Vagina (tissue), 2 donors: ENCODE measurements at places on chromosomes 4 and X.

DNA sequence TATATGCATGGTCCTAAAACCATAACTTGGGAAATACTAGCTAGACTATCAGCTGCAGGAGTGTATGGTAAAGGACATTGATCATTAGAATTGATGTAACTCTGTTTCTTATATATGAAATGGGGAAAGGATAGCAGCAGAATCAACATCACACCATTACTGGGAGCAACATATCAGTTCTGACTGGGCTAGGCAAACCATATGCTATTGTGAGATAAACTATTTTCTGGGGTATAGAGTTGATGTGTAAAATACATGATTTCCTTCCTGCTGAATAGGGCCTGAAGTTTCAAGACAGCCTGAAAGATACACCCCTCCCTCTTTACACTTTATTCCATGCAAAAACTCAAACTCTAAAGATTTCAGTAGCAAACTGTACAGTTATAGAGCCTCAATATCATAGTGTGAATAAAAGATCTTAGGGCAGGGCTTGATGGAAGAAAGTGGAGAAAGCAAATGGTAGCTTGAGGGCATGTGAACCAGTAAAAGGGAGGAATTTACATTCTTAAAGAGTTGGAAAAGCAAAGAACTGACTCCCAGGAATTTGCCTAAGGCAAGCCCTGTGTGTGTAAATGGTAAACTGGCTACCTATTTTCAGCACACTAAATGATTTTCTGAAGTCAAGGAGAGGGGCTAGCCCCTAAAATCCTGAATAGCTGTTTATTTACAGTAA lies 404.1 kb downstream of the MAPK10 start:
- DNase-seq = no peak

DNA sequence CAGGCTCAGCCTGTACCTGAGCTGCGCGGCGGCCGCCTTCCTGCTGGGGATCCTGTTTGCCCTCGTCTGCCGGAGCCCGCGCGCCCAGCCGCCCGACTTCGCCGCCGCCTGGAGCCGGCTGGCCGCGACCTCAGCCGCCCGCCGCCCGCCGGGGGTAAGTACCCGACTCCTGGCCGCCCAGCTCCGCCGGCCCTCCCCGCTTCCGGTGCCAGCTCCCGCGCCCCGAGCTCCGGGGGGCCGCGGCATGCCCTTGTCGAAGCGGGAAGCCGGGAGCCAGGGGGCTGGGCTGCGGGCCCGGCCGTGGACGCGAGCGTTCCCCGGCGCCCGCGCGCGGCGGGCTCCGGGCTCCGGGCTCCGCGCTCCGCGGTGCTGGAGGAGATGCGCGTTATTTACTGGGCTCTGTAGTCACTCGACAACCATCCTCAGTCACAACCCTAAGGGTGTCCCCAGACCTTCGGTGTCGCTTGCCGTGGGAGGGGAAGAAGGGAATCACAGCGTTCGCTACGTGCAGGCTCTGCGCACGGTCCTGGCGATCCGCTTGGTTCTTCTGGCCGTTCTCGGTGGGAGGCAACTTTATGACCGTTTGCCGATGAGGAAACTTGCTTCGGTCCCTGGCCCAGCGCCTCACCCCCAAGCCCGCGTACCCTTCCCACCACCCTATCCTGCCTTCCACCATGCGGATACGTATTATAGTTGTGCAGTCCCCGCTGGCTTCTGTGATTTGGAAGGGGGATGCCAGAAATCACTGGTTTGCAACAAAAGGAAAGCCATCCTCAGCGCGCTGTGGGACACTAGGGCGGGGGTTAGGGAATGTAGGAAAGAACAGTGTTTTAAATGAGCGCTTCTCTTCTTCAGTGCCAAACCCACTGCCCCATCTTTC lies 944 bp downstream of the SNX25 start:
- DNase-seq = no peak

DNA sequence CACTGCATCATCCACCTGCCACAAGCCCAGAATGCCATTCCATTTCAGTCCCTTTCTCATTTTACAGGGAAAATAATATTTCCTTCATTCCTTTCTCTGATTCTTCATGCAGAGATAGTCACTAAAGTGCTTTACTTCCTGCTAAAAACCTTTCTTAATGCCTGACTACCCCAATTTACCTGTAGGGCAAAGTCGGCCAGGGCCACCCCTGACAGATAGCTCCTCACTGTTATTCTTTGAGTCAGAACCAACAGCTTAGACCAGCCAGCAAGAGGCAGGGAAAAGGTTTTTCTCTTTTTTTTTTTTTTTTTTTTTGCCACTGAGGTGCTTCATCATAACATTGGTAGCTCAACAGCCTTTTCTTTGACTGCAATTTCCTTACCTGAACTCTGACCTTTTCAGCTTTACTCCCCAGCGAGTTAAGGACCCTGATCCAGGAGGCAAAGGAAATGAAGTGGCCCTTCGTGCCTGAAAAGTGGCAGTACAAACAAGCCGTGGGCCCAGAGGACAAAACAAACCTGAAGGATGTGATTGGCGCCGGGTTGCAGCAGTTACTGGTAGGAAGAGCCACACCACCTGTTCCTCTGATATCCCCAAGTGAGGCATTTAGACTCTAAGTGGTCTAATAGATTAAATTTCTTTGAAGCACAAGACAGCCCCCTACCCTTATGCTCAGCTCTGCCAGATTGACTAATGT lies 85.0 kb downstream of the ALPK1 start:
- no peak for DNase-seq

GRCh38 chr4:69881173-69881773 lies 21.3 kb upstream of the SULT1E1 start:
- no peak for DNase-seq

GRCh38 chrX:48957477-48957826 lies at the start of gene OTUD5:
Gene OTUD5, minus strand, starts transcription at chrX:48957607. Its CDS starts 37 bp downstream, at chrX:48957570.
- no peak for DNase-seq

- no peak for DNase-seq
These were observed 86.6 kb upstream of the NPNT start for GRCh38 chr4:105808750-105809041.

GRCh38 chr4:152104901-152105357 lies 344.1 kb upstream of the GATB start:
- DNase-seq = no peak
